ENCODE measurements at places on chromosomes 13 and 19.

DNA sequence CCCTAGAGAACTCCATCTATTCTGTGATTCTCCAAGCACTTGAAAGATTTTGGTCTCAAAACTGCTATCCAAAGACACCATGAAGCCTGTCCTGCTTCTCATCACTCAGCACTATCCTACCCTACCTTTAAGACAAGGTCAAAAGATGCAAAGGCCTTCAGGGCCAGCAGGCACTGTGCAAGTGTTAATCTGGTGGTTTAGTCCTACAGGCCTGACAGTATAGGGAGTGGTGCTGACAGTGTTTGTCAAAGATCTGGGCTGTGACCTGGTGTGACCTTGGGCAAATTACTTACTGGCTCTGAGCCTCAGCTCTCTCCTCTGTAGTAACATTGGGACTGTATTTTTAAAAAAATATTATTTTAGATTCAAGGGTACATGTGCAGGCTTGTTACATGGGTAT, 28.0 kb downstream of the SIAH3 start:
- no peak for DNase-seq

DNA sequence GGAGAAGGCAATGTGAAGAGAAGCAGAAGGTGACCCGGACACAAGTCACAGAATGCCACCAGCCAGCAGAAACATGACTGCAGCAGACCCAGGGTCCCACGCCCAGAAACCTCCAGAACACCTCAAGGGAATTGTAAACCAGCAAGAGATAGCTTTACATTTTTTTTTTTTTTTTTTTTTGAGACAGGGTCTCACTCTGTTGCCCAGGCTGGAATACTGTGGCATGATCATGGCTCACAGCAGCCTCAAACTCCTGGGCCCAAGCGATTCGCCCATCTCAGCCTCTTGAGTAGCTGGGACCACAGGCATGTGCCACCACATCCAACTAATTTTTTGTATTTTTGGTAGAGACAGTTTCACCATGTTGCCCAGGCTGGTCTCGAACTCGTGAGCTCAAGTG, 10.5 kb upstream of the CEACAM20 start:
- DNase-seq: no peak

- no peak for DNase-seq
Measured at GRCh38 chr19:19232261-19232721, 20.5 kb downstream of the NCAN start.

DNA sequence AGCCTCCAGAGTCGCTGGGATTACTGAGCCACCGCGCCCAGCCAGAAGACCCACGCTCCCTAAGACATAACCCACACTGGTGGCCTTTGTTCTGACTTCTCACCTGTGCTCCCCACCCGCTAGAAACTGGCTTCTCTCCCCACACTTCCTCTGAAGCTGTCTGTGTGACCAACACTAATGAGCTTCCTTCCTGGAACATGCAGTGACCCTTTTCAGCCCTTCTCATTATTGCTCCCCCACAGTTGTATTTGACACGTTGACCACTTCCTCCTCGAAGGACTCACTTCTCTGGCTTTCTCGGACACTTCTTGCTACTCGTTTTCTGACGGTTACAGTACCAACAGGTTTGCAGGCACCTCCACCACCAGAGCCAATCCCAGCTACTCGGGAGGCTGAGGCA, 10.9 kb downstream of the NCR1 start:
- no peak for DNase-seq
